ENCODE measurements at places on chromosomes 6 and 20.
A peak's percentile ranks its signal among the peaks of the same experiment; 100 is the strongest.

GRCh38 chr6:107987805-107988204 lies 29.8 kb upstream of the SEC63 start:
- no peak for DNase-seq

DNA sequence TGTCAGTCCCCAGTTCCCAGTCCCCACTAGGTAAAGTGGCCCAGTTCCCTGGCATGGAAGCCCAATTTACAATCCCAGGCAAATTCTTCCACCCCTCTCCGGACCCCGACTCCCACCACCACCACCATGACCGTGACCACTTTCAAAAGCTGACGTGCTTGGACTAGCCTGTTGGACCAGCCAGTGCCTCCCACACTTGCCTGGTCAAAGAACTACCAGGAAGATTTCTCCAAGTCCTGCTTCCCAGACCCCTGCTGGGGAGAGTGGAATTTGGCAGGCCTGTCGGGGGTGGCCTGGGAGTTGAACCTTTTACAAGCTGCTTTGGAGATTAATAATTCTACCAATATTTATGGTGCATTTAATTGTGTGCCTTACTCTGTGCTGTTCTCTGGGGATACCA lies 1.4 kb upstream of the PTPRT start:
- no peak for DNase-seq

DNA sequence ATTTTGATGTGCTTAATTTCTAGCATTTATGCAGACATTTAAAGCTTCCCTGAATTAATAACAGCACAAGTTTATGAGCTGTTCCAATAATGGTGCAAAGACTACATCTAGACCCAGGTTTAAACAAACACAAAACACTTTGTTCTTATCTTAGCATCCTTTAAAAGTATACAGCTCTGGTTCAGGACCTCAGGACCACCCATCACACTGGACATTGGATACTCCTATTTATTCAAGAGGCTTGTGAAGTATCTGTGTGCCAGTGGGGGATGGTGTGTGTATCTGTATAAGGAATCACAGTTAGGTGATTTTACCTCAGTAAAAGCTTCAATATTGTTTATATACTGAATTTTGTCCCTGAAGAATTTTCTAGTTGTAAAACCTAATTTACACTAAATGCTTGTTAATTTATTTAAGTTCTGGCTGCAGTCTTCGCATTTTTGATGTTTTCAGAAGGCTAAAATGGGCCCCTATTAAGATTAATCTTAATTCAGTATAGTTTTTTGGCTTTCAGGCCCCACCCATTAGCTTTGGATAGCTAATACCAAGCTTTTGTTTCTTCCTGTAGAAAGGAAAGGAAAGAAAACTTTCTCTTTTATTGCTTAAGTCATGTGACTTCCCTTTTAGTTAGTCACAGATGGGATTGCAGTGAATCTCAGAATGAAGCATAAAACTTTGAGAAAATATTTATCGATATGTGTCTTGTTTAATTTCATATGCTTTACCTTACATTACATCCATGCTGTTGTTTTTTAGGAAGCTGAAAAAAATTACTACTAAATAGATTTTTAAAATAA lies 13.1 kb downstream of the LIN28B start:
- DNase-seq: no peak

GRCh38 chr6:104705095-104705707 lies 154.5 kb downstream of the HACE1 start:
- no peak for DNase-seq

DNA sequence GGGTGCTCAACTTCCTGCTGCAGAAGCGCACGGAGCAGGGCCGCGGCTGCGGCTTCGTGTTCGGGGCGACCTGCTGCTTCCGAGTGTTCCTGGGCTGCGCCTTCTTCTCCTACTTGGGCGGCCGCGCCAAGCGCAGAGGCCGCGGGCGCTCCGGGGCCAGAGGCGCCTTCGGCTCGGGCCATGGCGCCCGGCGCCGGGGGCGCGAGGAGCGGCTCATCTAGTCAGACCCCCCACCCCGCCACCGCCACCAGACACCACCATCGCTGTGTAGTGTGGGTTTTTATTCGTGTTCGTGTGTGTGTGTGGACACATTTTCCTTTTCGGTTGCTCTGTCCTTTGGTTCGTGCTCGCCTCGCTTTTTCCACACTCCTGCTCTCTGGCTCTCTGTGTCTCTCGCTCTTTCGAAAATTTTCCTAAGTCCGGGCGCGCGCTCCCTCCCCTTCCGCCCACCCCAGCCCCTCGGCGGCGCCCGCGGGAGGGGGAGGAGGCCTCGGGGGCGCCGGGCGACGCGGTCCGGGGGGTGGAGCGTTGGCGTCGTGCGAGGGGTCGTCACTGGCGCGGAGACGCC lies 38.1 kb downstream of the GNAS start:
- DNase-seq: peak; percentile 56

DNA sequence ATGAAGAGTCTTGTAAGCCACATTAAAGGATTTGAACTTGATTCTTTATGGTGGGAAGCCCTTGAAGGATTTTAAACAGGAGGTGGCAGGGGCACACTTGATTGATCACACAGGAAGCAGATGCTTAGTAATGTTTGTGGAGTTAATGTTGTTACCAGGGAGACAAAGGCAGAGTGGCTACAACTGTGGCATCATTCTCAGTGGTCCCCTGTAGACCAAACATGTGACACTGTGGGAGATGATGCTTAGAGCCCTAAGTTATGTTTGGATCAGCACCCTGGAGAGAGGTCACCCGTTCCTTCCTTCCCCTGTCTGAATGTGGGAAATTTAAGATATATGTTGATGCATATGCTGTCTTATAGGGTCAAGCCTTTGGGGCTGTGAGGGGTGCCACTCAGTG lies 53.2 kb downstream of the EIF2S2 start:
- DNase-seq: no peak

- no peak for DNase-seq
These were observed 384.7 kb upstream of the ID4 start for GRCh38 chr6:19452495-19452894.

GRCh38 chr20:62739067-62739466 lies 30.4 kb downstream of the NTSR1 start:
- DNase-seq: no peak

- no peak for DNase-seq
These were observed 11.2 kb downstream of the CASS4 start for GRCh38 chr20:56423211-56423610.

DNA sequence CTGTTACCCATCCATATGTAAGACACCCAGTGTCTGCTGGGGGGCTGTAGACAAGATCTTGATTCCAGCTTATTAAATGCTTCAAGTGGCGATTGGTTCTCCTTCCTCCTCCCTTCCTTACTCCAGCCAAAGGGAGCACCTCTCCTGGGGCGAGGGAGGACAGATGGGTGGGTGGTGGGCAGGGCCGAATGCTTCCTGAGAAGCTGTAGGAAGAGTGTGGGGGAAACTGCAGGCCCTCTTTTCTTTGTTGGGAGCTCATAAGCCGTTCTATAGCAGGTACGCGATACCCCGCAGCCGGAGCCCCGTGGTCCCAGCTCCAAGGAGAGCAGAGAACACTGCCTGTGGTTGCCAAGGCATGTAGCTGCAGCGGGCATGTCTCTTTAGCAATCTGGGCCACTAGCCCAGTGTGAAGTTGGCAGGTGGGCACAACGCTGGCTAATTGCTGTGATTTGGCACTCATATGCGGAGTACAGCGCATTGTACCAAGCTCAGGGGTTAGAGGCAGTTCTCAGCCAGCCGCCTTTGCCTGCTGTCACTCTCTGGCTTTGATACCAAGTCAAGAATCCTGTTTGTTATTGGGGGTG lies 14.7 kb upstream of the KCNG1 start:
- DNase-seq: no peak

- no peak for DNase-seq
These were observed 159.3 kb upstream of the MARCKS start for GRCh38 chr6:113697632-113698410.

DNA sequence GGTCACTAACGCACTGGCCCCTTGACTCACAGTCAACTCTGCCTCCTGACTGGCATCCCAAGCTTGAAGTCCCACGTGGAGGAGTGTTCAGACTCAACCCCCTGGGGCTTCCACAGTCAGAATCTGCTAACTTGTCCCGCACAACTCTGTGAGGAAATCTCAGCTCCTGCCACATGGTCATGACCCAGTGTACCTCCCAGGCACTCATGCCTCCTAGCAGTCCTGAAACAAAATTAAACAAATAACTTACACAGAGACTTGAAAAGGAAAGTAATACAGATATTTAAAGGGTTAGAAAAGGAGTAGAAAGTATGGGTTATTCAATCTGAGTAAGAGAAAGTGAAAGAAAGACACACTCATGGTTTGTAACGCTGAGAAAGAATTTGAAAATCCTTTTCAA lies 134.9 kb downstream of the GMDS start:
- no peak for DNase-seq

All from COLO829 (cell line).